Left colon (tissue), 2 donors: ENCODE measurements at places on chromosomes 2 and 18.

- no peak for DNase-seq
These were observed 2.4 kb upstream of the ARHGEF4 start for GRCh38 chr2:130834091-130834930.

- DNase-seq, result no peak
These were observed 143.0 kb upstream of the SCN7A start for GRCh38 chr2:166637051-166637450.

- DNase-seq, result no peak
These were observed 123.3 kb downstream of the HDAC4 start for GRCh38 chr2:239277401-239278085.

DNA sequence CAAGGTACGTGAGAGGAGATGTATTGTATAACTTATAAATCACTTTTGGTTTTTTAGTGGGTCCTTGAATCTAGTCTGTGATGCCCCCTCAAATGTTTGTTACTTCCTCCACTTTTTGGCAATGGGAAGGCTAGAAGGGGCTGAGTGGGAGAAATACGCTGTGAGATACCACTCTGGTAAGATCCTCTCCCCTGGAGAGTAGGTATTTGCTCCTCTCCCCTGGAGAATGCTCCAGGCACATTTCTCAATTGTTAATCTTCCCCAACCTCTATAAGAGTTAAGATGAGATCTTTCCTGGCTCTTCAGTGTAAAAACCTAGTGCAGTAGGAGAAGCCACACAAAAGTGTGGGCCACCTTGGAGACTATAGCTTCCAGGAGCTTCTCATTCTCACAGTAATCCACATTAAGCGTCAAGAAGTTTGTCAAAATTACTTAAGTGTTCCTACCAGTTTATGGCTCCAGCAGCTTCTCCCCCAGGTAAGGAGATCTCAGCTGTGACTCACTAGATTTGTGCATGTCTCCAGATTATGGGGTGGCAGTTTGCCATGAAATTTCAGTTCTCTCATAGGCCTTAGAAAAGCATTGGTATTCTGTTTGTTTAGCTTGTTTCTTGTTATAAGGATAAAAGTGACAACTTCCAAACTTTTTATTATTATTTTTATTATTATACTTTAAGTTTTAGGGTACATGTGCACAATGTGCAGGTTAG is 182.6 kb downstream of the FSIP2 start:
- no peak for DNase-seq

- no peak for DNase-seq
These were observed 200.1 kb downstream of the SLC39A10 start for GRCh38 chr2:195857132-195857531.
